ENCODE measurements at places on chromosomes 13 and 19. TPM values are rescaled to one million over a fixed set of nuclear protein-coding genes. Genes with fewer than 3 reads are reported as not detected.

DNA sequence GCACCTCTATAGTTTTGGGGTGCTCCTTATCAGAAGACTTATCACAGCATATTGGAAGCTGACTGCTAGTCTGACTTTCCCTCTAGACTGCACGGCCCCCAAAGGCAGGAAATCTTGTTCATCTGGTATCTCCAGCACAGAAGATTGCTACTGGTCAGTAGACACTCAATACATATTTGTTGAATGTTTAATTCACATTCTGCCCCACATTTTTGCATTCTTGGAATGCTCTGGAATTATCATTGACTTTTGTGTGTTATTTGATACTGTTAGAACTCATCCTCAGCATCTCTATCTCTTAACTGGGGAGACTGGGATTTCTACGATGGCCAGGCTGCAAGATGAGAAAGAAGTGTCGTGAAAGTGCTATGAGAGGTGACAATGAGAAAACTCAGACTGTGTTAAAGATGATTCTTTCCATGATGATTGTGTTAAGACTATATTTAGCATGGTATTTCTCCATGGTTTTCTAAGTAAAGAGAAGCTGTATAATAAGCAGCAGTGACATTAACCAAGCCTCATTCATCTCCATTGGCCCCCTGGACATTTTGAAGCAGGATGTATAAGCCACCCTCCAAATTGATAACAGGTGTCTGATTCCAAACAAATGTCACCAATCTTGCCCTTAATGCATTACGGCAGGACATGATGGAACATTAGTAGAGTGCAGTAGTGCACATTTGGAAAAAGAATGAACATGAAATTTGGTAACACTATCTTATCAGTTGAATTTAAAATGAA is 440.9 kb downstream of the RFC3 start:
- H3K4me1 ChIP-seq = no peaks in the 10 kb centered on the region
- no peaks in the 10 kb centered on the region for H3K36me3 ChIP-seq
- no peak for DNase-seq
- no peak overlapping the region for H3K4me3 ChIP-seq

The NLRP4 gene
- total RNA-seq = not detected

- H3K27me3 ChIP-seq = no peaks in the 10 kb centered on the region
- no peak overlapping the region for H3K4me3 ChIP-seq
- no peaks in the 10 kb centered on the region for H3K36me3 ChIP-seq
- H3K27ac ChIP-seq = no peak overlapping the region
Observed at GRCh38 chr13:38804536-38804935, 117.7 kb downstream of the FREM2 start.

GRCh38 chr13:25266706-25267105 is 20.6 kb downstream of the MTMR6 start:
- H3K4me1 ChIP-seq = no peaks in the 10 kb centered on the region
- H3K27me3 ChIP-seq = no peaks in the 10 kb centered on the region
- no peak overlapping the region for H3K4me3 ChIP-seq
- DNase-seq = no peak

DNA sequence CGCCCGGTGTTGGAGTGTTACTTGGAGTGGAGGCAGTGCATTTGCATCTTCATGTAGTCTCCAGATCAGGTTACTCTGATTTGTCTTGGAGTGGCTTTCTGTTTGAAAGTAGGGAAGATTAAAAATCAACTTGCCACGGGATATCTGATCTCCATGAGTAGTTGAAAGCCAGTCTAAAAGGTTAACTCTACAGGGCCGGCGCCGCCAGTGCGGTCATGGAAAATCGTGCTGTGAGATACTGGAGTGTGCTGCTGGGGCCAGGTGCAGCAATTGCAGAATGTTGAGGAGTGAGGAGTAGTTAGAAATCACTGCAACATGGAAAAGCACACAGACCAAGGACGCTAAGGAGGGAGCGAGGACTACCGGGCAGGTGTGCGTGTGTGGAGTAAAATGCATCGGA is 175.0 kb downstream of the STK24 start:
- H3K27ac ChIP-seq = no peak overlapping the region
- no peaks in the 10 kb centered on the region for H3K36me3 ChIP-seq
- peaks cover 21% of the 10 kb centered on the region for H3K27me3 ChIP-seq
- no peaks in the 10 kb centered on the region for H3K4me1 ChIP-seq
- H3K4me3 ChIP-seq = no peak overlapping the region
- no peak for DNase-seq

The METTL21C gene
- not detected for total RNA-seq

GRCh38 chr19:44891016-44891882 is at the start of gene TOMM40:
Gene TOMM40 (plus strand): TSS chr19:44891254. CDS start chr19:44891416, 162 bp downstream.
- DNase-seq = no peak
- H3K27me3 ChIP-seq = no peaks in the 10 kb centered on the region
- peak within 1 kb of the TSS; percentile 100 for H3K4me3 ChIP-seq

DNA sequence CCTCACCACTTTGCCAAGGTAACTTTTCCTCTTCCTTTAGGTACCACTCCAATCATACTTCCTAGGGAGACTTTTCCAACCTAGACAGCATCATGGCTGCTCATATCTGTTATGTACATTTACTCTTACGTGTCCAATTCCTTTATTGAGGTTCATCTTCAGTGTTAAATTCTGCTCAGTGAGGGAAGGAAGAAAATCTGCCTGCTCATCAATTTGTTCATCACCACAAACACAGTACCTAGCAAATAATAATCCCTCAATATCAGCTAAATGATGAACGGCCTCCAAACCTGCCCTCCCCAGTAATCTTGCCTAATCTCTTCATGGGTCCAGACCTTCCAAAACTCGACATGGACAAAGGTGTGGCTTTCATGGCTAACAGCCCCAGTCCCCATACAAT is 380.8 kb downstream of the KCTD12 start:
- DNase-seq = no peak
- no peak overlapping the region for H3K4me3 ChIP-seq
- no peak overlapping the region for H3K27ac ChIP-seq
- H3K36me3 ChIP-seq = no peaks in the 10 kb centered on the region
- H3K27me3 ChIP-seq = no peaks in the 10 kb centered on the region
- no peaks in the 10 kb centered on the region for H3K4me1 ChIP-seq

DNA sequence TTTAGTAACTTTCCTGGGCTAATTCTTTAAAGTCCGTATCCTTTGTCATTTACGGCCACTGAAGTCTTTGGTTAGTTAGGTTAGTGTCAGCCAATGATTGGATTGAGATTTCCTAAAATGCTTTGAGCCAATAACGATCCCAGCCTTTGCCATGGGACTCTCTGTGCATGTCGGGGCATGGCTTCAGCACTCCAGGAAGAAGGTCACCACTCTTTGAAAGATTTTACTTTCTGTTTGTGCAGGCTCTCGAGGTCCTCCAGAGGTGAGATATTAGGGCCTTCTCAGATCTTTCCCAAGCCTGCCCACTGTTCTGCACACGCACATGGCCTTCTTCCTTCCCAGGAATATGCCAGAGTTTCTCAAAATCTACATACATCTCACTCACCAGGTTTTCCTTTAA is 153.7 kb upstream of the ARGLU1 start:
- H3K27ac ChIP-seq = no peak overlapping the region
- no peaks in the 10 kb centered on the region for H3K4me1 ChIP-seq
- no peak overlapping the region for H3K4me3 ChIP-seq
- no peak for DNase-seq
- H3K27me3 ChIP-seq = no peaks in the 10 kb centered on the region

DNA sequence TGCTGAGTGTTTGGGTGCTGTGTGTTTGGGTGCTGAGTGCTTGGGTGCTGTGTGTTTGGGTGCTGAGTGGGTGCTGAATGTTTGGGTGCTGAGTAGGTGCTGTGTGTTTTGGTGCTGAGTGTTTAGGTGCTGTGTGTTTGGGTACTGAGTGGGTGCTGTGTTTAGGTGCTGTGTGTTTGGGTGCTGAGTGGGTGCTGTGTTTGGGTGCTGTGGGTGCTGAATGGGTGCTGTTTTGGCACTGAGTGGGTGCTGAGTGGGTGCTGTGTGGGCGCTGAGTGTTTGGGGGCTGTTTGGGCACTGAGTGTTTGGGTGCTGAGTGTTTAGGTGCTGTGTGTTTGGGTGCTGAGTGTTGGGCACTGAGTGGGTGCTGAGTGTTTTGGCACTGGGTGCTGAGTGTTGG is 48.5 kb upstream of the F7 start:
- H3K4me1 ChIP-seq = no peaks in the 10 kb centered on the region
- H3K27ac ChIP-seq = no peak overlapping the region
- no peak for DNase-seq

- DNase-seq = peak; percentile 86
- H3K27ac ChIP-seq = peak overlapping the region; percentile 98
- H3K4me3 ChIP-seq = peak overlapping the region; percentile 97
- no peaks in the 10 kb centered on the region for H3K27me3 ChIP-seq
- H3K4me1 ChIP-seq = peaks cover 21% of the 10 kb centered on the region
- H3K36me3 ChIP-seq = peaks cover 39% of the 10 kb centered on the region
Observed at GRCh38 chr19:1104311-1105007, 665 bp downstream of the GPX4 start.

The ERICH6B gene
- not detected for total RNA-seq

DNA sequence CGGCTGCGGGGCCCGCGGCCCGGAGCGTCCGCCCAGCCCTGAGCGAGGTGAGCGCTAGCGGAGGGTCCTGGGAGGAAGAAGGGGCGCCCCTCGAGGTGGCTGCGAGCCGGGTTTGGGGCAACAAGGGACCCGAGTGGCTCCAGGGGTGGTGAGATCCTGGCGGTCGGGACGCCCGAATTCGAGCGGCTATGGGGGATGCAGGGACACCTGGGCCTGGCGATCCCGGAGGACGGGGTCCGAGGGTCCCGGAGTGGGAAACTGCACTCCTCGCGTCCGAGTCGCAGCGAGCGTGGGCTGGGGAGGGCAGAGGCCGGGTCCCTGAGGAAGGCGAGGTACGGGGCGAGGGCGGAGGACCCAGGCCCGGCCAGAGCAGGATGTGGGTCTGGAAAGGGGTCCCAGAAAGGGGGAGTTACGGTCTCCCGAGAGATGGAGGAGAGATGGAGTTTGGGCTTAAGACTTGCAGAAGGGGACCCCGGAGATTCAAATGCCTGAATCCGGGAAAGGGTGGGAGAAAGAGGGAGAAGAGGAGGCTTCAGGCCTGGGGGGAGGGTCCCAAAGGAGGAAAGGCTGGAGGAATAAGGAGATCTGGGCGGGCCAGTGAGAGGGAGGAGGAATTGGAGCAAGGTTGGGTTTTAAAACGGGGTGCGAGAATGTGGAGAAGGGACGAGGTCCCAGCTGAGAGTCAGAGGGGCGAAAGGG is 542 bp downstream of the CACNG7 start:
- no peak overlapping the region for H3K27ac ChIP-seq
- no peaks in the 10 kb centered on the region for H3K36me3 ChIP-seq
- DNase-seq = no peak

GRCh38 chr19:52694921-52695320 is 39.9 kb downstream of the ZNF611 start:
- DNase-seq = no peak
- H3K27me3 ChIP-seq = no peaks in the 10 kb centered on the region
- peaks cover 28% of the 10 kb centered on the region for H3K4me1 ChIP-seq
- no peaks in the 10 kb centered on the region for H3K36me3 ChIP-seq
- no peak overlapping the region for H3K27ac ChIP-seq
- H3K4me3 ChIP-seq = no peak overlapping the region

The URAD gene
- total RNA-seq = not detected

- no peak overlapping the region for H3K27ac ChIP-seq
- DNase-seq = peak; percentile 1
- H3K27me3 ChIP-seq = no peaks in the 10 kb centered on the region
- H3K4me1 ChIP-seq = no peaks in the 10 kb centered on the region
Observed at GRCh38 chr13:59247171-59247570, 916.6 kb downstream of the DIAPH3 start.

The ICAM5 gene
- 89.5 TPM for total RNA-seq

DNA sequence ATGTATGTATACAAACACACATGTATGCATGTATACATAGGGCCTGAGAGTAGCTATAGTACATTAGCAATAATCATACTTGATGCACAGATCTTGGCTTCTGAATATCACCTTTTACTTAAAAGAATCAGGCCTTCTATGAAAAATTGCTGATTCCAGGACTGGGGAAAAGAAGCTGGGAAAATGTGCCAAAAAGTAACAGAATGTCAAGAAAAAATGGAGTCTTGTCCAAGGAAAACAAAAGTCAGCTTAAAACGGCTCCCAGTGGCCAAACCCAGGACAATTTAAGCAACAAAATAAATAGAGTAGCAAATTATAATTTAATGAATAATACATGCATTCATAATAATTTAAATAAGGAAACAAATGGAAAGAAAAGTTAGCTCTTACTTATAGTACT is 2104.9 kb downstream of the PCDH9 start:
- no peak for DNase-seq
- no peaks in the 10 kb centered on the region for H3K36me3 ChIP-seq
- H3K4me1 ChIP-seq = no peaks in the 10 kb centered on the region
- H3K27me3 ChIP-seq = no peaks in the 10 kb centered on the region
- no peak overlapping the region for H3K27ac ChIP-seq

The C1QTNF9B gene
- total RNA-seq = 0.38 TPM

The SELENOV gene
- 0.09 TPM for total RNA-seq

The IRGC gene
- not detected for total RNA-seq

The CARS2 gene
- total RNA-seq = 29.9 TPM

The SYNGR4 gene
- not detected for total RNA-seq

DNA sequence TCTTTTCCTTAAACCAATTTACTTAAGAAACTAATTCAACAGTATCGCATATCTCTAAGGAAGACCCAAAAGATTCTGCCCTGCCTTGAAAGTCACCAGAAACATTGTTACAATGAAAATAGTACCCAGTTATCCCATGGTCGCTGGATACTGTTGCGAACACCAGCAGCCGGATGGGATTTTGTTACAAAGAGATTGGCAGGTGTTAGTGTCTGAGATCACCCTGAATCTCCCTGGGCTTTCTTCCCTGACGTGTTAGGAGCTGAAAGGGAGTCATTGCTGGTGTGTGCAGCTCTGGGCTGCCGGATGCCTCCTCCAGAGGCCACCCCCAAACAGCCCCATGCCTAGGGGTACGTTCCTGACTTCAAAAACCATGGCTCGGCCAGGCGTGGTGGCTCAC is 38.2 kb downstream of the PTPRS start:
- H3K4me1 ChIP-seq = peaks cover 4% of the 10 kb centered on the region
- no peaks in the 10 kb centered on the region for H3K27me3 ChIP-seq
- no peak overlapping the region for H3K4me3 ChIP-seq
- no peaks in the 10 kb centered on the region for H3K36me3 ChIP-seq

The CLEC11A gene
- total RNA-seq = 31.4 TPM

- no peak for DNase-seq
- H3K27me3 ChIP-seq = no peaks in the 10 kb centered on the region
- no peak overlapping the region for H3K27ac ChIP-seq
- H3K36me3 ChIP-seq = peaks cover 99% of the 10 kb centered on the region
Observed at GRCh38 chr19:38840583-38840968, 9.0 kb upstream of the ECH1 start.

The FCER2 gene
- 0.38 TPM for total RNA-seq

Measured in K562 (cell line).